Esophagus muscularis mucosa (tissue), 4 donors: ENCODE measurements at places on chromosomes 6 and 20. TPM values are rescaled to one million over a fixed set of nuclear protein-coding genes. Genes with fewer than 3 reads are reported as not detected.

The MYL9 gene
- total RNA-seq, result 2,202 TPM

The BHLHE23 gene
- total RNA-seq, result not detected

The ANGPT4 gene
- under 0.01 TPM for total RNA-seq

GRCh38 chr6:89221971-89222711 lies 5.0 kb upstream of the GABRR1 start:
- DNase-seq, result no peak

- DNase-seq, result no peak
Measured at GRCh38 chr6:137904822-137905617, 38.0 kb downstream of the TNFAIP3 start.

The RTN4IP1 gene
- 6.2 TPM for total RNA-seq

DNA sequence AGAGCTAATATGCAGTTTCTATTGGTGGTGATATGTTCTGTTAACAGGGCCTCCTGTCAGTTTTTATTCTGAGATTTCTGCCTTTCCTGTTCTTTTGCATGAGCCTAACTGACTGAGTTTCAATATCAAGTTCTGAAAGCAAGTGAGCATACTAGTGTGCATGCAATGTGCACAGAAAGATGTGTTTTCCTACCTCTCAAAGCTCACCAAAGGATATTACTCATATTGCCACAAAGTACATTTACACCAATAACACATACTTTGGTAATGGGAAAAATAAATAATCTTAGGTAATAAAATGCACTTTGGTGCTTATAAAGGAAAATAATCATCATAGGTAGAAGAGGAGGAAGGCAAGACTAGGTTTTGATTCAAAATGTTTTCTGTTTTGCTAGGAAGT lies 195.0 kb downstream of the KHDC1L start:
- DNase-seq, result no peak

DNA sequence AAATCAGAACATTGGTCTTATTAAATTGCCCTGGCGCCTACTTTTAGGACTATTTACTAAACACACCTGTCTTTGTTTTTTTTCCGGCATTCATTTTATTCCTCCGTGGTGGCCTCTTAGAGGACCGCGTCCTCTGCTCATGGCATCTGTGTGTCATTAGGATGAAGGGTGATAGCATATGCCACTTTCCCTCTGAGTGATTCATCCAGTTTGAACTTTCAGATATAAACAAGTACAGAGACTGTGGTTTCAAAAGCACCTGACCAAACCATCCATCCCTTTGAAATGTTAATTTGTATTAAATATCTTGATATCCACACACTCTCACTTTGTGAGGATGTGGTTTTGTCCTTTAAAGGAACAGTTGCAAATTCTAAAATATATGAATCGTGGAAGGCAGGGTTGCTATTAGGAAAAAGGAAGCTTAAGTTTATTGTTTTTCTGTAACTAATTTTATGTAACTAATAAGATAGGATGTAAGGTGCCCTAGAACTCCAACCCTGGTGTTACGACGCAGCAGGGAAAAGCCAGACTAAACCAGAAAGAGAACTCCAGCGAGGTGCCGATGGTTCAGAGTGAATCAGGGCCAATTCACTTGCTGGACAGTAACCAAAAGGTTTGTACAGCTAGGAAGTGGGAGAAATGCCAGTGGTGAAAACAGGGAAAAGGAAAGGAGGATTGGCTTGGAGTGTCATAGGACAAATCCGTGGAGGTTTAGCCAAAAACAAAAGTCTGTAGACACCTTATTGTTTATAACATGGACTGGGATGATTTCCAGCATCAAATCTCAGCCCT lies 98.7 kb downstream of the SHLD1 start:
- no peak for DNase-seq

GRCh38 chr6:98657764-98658163 lies 176.6 kb upstream of the POU3F2 start:
- DNase-seq, result no peak

The MAS1 gene
- not detected for total RNA-seq

GRCh38 chr6:88120635-88121034 lies 45.5 kb downstream of the CNR1 start:
- no peak for DNase-seq

The SAMD3 gene
- total RNA-seq, result not detected

The ZSCAN23 gene
- total RNA-seq, result 1.0 TPM

DNA sequence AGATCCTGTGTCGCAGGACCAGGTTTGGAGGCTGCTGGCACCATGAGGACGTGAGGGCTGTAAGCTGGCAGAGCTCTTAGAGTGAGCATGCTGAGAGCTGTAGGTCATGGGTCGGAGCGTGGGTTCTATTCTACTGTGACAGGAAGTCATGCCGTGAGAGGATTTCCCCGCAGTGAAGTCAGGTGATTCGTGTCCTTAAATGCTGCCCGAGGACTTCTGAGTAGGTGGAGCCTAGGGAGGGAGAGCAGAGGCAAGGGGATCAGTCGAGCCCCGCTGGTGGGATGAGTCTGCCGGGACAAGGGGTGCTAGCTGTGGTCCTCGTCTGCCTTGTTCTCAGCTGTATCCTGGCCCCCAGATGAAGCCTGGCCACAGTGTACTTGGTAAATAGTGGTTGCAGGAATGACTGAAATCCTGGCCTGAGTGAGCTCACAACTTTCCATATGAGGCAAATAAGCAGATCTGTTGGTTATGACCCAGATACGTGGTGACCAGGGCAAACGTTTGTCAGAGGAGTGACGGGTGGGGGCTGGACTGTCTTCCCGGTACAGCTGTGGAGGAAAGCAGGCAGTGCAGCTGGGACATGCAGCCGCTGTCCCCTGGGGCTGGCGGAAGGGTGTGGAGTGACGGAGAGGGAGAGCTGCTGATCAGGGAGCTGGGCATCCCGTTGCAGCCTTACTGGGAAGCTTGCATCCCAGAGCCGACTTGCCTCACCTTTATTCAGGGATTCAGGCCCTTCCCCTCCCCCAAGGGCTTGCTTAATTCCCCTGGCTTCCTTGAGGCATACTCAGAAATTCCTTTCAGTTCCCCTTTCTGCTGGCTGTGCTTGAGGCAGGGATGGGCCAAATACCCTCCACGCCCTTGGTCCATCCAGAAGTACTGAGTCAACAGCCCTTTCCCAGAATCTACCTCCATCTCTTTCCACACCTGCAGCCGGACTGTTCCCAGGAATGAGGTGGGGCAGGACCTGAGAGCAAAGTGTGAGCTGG lies 250.9 kb upstream of the RREB1 start:
- DNase-seq, result no peak

DNA sequence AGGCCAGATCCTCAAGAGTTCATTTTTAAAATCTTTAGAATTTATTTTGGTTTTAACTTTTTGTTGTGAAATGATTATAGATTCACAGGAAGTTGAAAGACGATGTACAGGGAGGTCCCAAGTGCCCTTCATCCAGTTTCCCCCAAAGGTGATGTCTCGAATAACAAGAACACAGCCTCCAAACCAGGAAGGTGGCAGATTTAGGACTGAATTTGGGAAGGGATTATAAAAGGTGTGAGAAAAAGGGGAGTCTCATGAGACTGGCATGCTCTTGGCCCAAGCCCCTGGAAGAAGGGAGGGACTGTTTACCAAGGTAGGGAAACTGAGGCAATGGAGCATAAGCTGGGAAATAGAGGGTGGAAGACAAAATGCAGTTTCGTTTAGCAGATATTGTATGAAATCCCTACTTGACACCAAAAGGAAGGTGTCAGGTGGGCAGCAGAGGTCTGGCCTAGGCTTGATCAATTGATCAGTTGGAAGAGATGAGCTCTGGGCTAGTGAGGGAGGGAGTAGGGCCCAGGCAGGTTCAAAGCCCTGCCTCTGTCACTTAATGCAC lies 81.2 kb downstream of the BMP7 start:
- DNase-seq, result no peak

The GPLD1 gene
- total RNA-seq, result 4.0 TPM

DNA sequence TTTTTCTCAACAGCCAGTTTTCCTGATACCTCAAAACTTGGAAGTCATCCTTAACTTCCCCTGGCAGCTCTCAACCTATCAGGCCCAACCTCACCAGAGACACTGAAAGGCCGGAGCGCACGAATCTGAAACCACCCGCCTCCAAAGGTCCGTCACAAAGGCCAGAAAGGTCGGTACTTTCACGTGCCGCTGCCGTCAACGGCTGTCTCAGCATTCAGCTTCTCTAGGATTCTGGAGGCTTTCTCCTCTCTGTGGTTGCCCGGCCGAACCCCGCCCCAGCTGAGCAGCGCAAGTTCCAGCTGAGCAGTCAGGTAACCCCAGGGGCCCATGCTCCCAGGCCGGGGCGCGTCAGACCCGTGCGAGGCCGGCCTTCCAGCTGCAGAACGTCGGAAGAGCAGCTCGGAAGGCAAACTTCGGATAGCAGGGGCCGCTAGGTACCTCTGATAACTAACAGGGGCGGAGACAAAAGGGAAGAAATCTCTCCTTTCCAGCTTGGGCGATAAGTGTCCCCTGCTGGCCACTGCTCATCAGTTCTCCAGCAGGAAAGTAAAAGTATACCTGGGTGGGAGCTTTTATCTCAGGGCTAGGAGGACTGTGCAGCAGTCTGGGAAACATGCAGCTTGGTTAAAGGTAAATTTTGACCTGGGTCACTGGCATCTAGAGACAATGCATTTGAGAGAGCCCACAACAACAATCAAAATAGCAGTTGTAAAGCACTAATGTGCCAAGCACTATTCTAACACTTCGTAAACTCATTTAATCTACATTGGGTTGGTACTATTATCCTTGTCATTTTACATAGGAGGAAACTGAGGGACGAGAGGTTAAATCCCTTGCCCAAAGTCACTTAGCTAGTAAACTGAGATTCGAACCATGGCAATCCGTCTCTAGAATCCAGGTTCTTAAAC lies 16.1 kb downstream of the ZSCAN12 start:
- peak; percentile 96 for DNase-seq

DNA sequence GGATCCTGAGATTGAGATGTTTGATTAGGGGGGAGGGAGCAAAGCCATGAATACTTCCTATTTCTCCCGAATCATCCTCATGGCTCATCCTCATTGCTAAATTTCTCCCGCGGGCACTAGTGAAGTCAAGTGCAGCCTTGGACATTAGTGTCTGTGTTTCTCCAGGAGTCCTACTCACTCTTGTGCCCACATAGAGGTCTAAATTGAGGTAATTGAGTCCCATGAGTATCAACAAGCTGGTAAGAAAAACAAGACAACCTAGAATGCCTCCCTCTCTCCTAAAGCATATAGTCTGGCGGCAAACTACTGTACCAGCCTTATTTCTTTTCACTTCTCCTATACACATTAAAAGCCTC lies 420 bp downstream of the CENPQ start:
- DNase-seq, result no peak

DNA sequence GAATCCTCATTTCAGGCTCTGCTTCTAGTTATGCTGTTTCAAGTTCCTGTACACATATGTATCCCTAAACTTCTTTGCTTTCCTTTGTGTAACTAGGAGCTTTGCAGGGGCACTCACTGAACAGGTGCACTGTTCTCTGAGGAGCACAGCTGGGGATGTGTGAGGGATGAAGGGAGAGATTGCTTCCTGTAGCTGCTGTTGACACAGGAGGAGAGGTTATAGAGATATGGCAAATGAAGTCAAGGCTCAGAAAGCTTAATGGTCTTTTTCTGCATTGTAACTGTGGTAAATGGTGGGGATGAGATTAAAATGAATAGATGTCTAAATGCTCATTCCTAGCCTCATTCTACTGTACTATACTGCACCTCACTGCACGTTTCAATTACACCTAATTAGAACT lies 454.3 kb downstream of the BTBD3 start:
- no peak for DNase-seq

The SMLR1 gene
- total RNA-seq, result not detected

The DST gene
- 588 TPM for total RNA-seq

DNA sequence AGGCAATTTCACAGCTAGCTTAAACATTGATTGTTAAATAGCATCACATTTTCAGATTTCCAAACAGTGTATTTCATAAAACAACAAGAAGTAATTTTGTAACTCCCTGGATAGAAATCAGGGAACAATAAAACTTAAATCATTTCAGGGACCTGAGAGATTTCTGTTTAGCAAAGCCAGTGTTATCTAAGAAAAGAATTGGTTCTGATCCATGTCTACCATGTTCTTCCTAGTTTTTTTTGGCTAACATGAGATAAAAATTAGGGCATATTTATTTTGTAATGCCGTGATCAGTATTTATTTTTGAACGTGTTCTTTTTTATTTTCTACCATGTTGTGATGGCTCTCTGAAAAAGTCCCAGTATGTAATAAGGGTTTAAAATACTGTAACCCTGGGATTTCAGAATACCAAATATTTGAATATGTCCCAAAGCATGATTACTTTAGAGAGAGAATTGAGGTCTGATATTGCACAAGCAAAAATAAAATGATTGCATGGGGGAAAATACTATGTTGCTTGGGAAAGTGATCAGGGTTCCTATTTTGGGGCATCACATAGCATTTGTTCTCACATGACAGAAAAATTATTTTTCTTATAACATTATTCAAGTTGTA lies 188.7 kb upstream of the CEP162 start:
- no peak for DNase-seq

DNA sequence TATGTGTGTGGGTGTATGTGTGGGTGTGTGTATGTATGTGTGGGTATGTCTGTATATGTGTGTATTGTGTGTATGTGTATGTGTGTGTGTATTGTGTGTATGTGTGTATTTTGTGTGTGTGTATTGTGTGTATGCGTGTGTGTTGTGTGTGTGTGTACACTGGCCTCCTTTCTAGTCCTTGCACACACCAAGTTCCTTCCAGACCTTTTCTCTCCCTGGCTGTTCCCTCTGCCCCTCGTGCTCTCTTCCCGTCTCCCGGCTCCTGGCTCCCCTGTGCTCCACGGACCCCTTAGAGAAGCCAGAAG lies 11.4 kb downstream of the VSTM2L start:
- no peak for DNase-seq

DNA sequence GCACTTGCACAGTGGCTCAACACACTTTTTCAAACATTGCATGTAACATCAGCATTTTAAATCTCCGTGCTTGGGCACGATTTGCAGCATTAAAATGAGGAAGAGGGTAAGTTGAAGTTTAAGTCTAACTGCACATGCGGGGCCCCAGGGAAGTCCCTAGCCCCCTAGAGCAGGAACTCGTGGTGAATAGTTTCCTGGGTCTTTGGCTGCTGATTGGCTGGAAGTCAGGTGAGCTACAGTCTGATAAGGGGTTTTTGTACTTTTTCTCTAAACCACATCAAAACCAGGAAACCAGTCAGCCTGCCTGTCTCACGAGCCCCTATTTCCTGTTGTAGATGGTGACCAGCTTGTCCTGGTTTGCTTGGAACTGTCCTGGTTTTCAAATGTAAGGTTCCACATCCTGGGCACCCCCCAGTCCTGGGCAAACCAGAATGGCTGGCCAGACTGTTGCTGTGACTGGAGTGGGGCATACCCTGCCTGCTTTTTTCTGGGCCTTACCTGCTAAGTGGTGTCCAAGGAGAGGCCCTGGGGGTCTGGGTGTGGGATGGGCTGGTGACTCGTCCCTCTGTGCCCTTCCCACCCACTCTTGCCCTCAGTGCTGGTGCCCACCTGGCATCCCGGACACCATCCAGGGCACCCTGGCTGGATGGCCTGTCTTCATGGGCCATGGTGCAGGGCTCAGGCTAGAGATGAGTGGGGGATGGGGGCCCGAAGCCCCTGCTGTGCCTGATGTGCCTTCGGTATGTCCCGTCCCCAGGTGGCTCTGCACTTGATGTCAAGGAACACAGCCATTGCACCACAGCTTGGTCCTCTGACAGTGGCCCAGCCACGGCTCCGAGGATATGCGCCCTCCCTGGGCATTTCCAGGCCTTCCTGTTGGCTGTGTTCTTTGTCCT lies 31.8 kb downstream of the SUN5 start:
- DNase-seq, result peak; percentile 74

GRCh38 chr6:131792091-131792496 lies 15.7 kb upstream of the ENPP1 start:
- DNase-seq, result no peak

The GRM1 gene
- total RNA-seq, result not detected

GRCh38 chr6:122404444-122404843 lies 5.0 kb downstream of the HSF2 start:
- no peak for DNase-seq
